H54 (cell line): ENCODE measurements at places on chromosomes 7 and 10.

DNA sequence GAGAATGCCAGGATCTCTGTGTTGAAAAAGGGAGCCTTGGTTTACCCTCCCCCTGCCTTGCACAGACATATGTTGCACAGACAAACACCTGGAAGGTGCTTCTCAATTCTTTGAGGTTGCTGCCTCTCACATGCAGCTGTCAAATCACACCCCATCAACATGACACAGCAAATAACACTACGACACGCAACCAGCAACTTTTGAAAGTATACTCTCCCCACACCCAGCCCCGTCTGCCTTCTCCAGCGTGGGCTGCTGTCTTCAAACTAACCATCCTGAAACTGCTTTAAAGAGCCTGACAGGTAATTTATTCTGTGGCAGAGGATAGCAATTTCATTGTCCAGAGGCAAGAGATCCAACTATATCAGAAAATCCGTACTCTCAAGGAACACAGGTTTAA, 136.1 kb downstream of the PLXNA4 start:
- no peak for DNase-seq

DNA sequence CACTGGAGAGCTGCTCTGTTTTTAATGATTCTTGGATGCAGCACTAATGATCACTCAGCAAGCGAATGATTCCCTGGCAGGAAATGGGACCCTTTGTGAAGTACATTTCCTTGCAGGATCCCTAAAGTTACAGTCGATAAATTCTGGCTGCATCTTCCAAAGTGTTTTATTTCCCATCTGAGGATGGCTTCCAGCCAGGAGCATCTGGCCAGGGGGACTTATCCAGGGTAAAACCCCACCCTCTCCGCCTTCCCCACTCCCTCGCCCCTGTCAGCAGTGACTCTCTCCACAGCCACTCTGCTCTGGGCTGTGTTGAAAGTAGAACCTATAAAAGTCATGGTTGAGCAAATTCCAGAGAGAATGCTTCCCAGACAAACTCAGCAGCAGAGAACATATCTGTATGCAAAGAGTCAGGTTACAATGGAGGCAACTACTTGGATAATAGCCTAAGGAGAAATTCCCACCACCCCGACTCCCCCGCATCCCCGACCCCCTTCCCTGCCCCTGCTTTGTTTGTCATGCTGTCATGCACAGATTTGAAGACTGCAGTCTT, 111.0 kb upstream of the ANLN start:
- no peak for DNase-seq

GRCh38 chr10:109427411-109427810, 495.9 kb downstream of the XPNPEP1 start:
- no peak for DNase-seq

DNA sequence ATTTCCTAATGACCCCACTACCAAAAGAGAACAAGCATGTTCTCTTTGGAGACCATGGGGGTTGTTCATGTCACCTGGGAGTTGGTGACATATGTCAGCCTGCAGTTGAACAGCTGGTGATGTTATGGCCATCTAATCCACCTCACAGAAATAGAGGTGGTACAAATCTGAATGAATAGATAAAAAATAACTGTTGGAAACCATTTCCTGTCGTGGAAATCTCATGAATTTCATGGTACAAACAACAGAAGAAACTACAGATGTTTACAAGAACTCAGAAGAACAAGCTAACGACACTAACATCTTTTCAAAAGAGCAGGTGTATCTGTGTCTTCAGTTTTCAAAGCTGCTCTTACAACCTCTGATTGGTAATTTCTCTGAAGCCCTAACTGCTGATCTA, 81.3 kb downstream of the RAPGEF5 start:
- no peak for DNase-seq

DNA sequence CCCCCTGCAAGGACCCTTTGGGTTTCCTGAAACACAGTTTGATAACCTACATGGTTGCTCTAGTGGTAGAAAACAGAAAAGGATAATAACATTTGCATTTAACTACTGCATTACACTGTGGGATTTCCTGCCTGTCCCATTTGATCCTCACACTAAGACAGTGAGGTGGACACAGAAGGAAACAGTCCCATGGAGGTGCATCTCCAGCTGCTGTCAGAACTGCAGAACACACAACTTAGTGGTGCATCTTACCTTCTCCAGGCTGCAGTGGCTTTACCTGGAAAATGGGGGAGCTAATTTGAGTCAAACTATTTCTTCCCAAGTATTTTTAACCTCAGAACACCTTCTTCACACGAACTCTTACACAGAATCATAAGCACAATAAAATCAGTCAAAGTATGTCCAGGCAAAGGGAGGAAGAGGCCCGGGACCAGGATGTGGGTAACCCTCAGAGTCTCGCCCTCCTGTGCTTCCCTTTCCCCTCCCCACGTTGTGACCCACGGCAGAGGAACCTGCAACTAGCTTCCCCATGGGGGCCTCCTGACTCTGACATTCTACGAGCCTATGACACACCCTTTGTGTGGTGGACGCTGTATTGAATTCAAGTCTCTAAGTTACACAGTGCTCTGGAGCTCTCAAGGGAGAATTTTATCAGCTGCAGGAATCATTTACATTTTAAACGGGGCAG, 33.7 kb downstream of the SCRN1 start:
- no peak for DNase-seq

DNA sequence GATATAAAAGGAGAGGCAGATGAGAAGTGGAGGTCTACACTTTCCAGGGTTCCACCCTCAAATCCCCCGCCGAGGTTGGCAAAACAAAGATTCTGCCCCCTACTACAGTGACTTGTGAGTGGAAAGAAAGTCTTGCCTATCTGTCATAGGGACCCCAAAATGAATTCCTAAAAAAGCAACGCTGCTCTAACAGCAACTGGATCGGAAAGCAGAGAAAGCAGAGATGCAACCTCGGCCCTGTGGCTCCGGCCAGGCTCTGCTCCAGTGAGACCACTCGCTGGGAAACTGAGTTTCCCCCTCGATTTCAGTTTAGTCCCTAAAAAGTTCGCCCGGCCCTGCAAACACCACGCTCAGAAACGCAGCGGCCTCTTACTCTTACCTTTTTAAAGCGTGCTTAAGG, 297.9 kb upstream of the NFE2L3 start:
- DNase-seq: no peak

- no peak for DNase-seq
Measured at GRCh38 chr7:74033372-74034311, 5.7 kb downstream of the ELN start.

DNA sequence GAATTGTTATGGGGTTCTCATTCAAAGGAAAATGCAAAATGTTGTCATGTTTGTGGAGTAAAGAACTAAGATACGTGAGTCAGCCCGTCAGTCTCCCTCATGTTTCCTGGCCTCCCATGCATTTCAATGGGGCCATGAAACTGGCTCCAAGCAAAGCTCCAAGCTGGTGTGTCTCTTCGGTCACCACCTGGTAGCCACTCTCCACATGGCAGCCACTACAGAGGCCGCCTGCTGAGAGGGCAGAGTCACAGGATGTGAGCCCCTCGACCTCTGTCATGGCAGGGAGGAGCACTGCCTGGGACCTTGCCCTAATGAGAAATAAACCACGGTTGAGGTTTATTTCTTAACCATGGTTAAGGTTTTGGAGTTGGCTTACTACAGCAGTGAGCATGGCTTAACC, 62.6 kb downstream of the AOC1 start:
- no peak for DNase-seq

- no peak for DNase-seq
Measured at GRCh38 chr10:49296836-49297235, 2.1 kb upstream of the C10orf71 start.

- DNase-seq: no peak
Measured at GRCh38 chr7:69192134-69192533, 406.1 kb upstream of the AUTS2 start.

DNA sequence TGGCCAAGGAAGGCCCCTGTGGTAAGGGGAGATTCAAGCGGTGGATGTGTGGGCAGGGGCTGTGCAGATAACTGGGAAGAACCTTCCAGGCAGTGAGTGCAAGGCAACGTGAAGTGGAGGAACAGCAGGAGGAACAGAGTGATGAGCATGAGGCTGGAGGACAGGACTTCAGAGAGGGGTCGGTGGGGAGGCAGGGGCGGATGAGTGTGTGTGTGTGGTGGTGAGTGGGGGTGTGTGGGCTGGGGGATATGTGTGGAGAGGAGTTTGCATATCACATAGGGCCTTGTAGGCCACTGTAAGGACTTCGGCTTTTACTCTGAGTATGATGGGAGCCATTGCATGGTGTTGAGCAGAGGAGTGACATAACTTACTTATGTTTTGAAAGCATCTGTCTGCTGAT, 73.8 kb downstream of the SYPL1 start:
- no peak for DNase-seq

DNA sequence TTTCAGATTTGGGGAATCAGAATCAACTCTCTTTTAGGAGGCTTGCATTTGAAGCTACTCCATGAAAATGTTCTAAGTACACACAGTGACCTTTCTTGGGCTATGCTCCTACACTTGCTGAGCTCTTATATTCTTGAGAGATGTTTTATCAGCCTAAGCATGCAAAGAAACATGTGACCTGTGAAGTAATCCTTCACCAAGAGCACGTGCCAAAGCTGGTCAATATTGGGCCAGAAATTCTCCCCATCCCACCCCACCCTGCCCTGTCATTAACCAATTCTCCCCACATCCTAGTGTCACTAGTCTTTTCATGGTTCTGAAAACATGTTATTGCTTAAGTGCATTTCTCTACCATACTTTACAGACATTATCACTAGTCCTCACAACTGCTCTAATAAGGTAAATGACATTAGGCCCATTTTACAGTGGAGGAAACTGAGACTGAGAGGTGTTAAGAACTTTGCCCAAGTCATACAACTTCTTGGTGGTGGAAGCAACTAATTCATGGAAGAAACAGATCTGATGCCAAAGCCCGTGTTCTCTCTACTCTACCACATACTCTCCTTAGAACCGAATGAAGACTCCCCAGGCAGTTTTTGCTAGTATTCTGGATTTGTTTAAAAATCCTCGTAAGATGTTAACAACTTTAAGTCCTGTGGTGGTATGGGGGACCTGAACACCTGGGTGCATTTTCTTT, 200.6 kb downstream of the PTEN start:
- no peak for DNase-seq

DNA sequence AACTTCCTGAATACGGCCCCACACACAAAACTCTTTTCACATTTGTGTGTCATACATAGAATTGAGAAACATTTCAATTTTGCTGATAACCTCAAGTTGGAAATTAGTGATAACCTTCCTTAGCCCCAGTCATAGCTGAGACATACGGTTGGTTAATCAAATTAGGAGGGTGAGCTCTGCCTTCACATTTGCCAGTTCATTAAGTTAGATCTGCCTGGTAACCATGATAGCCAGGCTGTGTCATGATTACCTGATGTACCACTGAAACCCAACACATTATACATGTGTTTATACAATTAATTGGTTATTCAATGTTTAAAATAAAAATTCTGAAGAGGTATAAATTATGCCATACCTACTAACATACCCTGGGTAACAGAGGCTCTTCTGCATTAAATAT, 60.8 kb upstream of the RAB11FIP2 start:
- no peak for DNase-seq

DNA sequence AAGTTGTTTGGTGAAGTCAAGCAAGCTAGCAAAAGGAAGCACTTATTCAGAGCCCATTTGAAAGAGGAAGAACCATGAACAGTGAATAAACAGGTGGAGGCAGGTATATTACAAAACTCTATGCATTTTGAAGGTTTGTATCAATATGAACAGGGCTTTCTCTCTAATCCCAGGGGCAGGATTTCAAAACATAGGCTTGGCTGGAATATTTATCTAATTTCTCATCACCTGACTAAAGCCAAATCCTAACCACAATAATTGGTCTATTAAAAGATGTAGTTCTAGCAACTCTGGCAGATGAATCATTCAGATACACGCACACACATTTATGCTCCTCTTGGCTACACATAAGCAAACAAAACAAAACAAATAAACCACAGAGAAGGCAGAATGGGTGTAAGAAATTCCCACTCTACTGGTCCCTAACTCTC, 554.4 kb downstream of the INHBA start:
- DNase-seq: peak; percentile 31

- no peak for DNase-seq
Measured at GRCh38 chr7:157685430-157686284, 348.9 kb downstream of the DNAJB6 start.

- DNase-seq: no peak
Measured at GRCh38 chr7:8274589-8274988, 12.6 kb upstream of the ICA1 start.

- DNase-seq: no peak
Measured at GRCh38 chr10:19652750-19653149, 163.5 kb upstream of the PLXDC2 start.

GRCh38 chr7:37201876-37202198, 246.8 kb downstream of the ELMO1 start:
- DNase-seq: no peak

DNA sequence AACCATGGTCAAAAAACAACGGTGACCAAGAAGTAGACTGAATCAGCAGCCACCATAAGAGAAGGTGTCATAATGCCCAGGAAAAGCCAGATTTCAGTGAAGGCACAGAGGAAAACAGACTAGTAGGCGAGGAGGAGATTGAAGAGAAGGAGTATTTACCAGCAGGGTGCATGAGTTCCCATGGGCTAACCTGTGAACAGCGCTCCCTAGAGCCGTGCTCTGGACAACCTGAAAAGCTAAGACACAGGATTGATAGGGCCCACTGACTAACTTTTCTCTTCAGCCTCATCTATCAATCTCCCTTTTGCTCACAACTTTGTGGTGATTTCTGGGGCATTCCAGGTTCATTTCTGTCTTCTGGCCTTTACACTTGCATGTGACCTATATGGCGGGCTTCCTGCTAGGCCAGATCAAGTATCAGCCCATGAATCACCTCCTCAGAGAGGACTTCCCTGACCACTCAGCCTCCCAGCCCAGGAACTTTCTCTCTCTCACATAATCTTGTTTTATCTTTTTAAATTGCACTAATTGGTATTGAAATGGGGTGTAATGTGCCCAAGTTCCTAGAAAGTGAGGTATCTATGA, 12.8 kb downstream of the ANKRD22 start:
- DNase-seq: no peak

DNA sequence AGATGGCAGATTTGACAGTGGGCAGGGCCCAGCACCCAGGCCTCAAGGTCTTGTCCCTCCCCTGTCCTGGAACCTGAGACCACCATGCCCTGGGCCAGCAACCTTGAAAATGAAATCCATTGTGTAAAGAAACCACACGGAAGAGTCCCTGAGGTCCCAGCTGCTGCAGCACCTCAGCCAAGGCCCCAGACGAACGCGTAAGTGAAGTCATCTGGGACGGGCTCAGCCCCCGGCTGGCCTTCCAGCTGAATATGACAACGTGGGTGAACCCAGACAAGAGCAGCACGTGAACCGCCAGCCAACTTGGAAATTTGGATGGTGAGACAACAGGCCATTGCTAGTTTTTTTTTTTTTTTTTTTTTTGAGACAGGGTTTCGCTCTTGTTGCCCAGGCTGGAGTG, 70.3 kb downstream of the CYTH3 start:
- no peak for DNase-seq

DNA sequence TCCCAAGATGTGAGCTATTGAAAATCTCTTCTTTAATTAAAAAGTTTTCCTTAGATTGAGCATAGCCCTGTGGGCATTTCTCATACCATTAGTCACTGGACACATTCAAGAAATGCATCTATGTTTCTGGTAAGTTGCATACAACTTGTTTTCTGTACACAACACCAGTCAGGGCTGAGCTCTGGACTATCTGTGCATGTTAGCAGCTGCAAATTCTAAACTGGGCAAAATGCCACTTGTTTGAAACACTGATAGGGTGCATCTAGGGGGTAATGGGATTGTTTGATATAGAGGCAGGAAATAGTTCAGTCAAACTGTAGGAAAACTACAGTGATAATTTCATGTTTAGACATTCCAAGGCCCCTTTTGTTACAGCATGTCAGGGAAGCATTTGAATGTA, 145.6 kb upstream of the NPY start:
- DNase-seq: no peak

GRCh38 chr10:74822521-74823089, 3.8 kb upstream of the KAT6B start:
- DNase-seq: no peak
